Natural killer cell treated with Interleukin-12 subunit alpha and Interleukin-12 subunit beta and Interleukin-15 and Interleukin-18, amount 100 ng/mL, for 72 hours (primary cell): ENCODE measurements at places on chromosomes 7 and 10. TPM values are rescaled to one million over a fixed set of nuclear protein-coding genes. Genes with fewer than 3 reads are reported as not detected.

DNA sequence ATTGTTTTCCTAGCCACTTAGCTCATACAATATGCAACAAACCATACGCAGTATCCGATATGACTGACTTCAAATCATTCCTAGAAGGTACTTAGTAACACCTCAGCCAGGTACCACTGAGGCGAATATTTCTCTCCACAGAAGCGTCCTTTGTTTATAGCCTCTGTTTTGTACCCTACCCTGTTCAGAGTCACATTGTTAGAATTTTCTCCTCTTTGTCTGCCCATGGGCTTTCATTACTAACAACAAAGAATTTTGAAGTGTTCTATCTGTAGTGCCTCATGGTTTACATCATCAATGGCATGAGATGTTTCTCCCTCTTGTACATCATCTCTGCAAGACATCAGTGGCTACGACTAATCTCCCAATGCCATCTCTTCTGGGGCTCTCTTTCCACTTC lies 212.4 kb upstream of the GLI3 start:
- H3K27ac ChIP-seq = no peak overlapping the region
- no peak overlapping the region for H3K4me3 ChIP-seq
- H3K27me3 ChIP-seq = peaks cover 8% of the 10 kb centered on the region
- no peaks in the 10 kb centered on the region for H3K36me3 ChIP-seq
- no peak for DNase-seq
- peaks cover 9% of the 10 kb centered on the region for H3K4me1 ChIP-seq

- no peaks in the 10 kb centered on the region for H3K36me3 ChIP-seq
- no peaks in the 10 kb centered on the region for H3K4me1 ChIP-seq
- peaks cover 26% of the 10 kb centered on the region for H3K27me3 ChIP-seq
- DNase-seq = no peak
- H3K4me3 ChIP-seq = no peak overlapping the region
Observed at GRCh38 chr10:28020993-28021982, 22.4 kb upstream of the ODAD2 start.

GRCh38 chr10:132743925-132744490 lies 41.9 kb downstream of the NKX6-2 start:
- no peak for DNase-seq
- H3K4me3 ChIP-seq = no peak overlapping the region
- H3K4me1 ChIP-seq = no peaks in the 10 kb centered on the region
- H3K36me3 ChIP-seq = no peaks in the 10 kb centered on the region

GRCh38 chr10:58488921-58489320 lies 23.8 kb upstream of the BICC1 start:
- H3K27me3 ChIP-seq = no peaks in the 10 kb centered on the region
- H3K4me1 ChIP-seq = no peaks in the 10 kb centered on the region
- H3K36me3 ChIP-seq = no peaks in the 10 kb centered on the region

- no peak for DNase-seq
- H3K27ac ChIP-seq = no peak overlapping the region
- no peaks in the 10 kb centered on the region for H3K27me3 ChIP-seq
- no peaks in the 10 kb centered on the region for H3K4me1 ChIP-seq
- no peaks in the 10 kb centered on the region for H3K36me3 ChIP-seq
Observed at GRCh38 chr7:91293136-91293535, 28.9 kb downstream of the FZD1 start.

DNA sequence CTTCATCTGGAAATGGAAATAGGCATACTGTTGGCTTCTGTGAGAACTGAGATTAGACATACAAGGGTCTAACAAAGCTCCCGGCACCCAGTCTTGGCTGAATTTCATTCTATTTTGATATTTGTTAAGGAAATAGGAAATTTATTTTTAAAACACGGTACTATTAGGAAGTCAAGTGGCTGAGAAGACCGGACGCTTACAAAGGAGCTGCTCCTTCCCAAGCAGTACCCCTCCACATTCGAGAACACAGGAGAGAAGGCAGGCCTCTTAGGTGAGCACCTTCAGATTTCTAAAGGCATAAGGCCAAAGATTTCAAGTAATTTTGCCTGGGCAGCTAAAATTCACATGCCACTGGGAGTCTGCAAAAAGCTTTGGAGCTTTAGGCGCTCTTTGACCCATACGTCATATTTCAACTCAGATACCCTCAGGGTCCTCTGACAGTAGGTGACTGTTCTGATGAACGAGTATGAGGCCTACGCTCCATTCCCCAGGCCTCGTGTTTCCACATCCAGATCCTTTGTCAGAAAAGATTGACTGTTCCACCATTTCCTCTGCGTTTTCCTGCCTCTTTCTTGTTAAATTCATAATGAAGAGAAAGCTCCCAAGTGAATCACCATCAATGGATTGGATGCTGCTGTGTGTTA lies 17.3 kb downstream of the TRIL start:
- H3K27ac ChIP-seq = no peak overlapping the region
- DNase-seq = no peak
- H3K4me3 ChIP-seq = no peak overlapping the region
- peaks cover 23% of the 10 kb centered on the region for H3K27me3 ChIP-seq
- H3K4me1 ChIP-seq = no peaks in the 10 kb centered on the region

The UPP1 gene
- total RNA-seq = 93.2 TPM

- H3K36me3 ChIP-seq = no peaks in the 10 kb centered on the region
- no peak for DNase-seq
- no peak overlapping the region for H3K4me3 ChIP-seq
- H3K4me1 ChIP-seq = no peaks in the 10 kb centered on the region
- H3K27ac ChIP-seq = no peak overlapping the region
- no peaks in the 10 kb centered on the region for H3K27me3 ChIP-seq
Observed at GRCh38 chr7:80264769-80265495, 130.3 kb downstream of the GNAI1 start.

DNA sequence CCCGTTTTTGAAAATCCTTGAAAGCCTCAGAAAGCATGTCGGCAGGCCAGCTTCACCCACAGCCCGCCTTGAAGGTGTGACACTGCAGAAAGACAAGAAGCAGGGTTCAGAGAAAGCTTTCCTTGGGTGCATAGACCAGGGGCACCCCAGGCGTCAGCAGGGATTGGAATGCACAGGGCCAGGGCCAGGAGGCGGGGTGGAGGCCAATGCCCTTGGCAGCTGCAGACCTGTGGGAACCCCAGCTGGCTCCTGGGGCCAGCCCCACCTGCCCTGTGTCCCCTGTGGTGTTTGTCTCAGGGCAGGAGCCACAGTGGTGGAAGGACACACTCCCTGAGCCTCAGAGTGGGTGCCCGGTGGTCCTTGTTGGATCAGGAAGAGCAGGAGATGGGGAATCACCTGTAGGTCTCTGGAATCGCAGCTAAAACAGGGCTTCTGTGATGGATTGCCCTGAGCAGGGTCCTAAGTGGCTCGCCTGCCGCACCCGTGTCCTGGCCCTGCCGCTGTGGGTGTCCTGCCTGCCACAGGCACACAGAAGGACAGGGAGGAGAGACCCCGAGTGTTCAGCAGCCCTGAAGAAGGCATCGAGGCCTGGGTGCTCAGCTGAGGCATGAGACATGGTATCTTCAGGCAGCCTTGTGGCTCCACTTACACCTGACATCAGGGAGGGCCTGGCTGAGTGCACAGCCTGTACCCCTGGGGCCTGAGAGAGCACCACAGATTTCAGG lies 32.5 kb downstream of the ANXA8 start:
- H3K27me3 ChIP-seq = peaks cover 14% of the 10 kb centered on the region
- no peak overlapping the region for H3K4me3 ChIP-seq
- peak; percentile 59 for DNase-seq

The RAMP3 gene
- not detected for total RNA-seq
